NCI-H187 (cell line): ENCODE measurements at places on chromosomes 3 and 15.

DNA sequence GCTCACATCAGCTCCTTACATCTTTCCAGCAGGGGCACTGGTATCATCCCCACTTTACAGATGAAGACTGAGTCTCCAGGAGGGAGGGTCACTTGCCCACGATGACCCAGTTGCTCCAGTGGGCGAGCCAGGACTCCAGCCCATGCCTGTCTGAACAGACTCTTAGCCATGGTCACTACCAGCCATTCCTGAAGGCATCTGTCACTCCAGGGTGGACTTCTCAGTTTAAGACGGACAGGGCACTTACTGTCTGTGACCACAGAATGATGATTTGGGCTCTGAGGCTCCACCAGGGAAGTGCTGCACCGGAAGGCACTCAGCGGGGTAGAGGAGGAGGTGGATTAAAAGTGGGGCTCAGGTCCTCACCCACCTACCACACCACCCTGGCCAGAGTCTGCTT, 104.0 kb upstream of the SLC6A6 start:
- DNase-seq: no peak

DNA sequence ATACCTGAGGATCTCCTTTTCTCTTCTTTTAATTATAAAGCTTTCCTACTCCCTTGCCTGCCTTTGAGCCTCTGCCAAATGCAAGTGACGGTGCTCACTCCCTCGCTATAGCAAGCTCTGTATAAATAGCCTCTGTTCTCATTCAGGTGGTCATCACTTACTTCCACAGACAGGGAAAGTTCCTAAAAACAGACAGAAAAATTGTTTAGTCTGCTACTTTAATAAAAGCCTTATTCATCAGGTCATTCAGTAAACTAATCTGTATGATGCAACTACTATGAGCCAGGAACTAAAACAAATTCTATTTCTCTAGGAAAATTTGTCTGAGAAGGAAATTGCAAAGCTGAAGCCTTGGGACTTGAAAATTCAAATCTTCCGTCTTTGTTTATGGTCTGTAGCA, 10.2 kb upstream of the DLG1 start:
- no peak for DNase-seq

GRCh38 chr3:44883213-44883955, 9.0 kb downstream of the TGM4 start:
- no peak for DNase-seq

DNA sequence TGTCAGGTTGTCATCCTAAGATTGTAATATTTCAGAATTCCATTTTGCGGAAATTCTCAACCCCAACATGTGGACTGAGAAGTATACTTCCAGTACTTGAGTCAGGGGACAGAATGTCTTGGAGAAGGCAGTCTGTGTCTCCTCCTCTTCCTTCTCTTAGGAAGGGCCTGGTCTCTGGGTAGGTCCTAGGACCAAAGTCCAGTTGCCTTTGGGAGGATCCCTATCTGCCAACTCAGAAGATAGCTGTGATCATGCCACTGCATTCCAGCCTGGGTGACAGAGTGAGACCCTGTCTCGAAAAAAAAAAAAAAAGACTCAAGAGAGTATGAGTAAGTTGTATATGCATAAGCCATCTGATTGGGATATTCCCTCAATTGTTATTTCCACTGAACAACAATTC, 23.9 kb upstream of the FAM3D start:
- DNase-seq: no peak

GRCh38 chr15:40307421-40308211, at the start of gene PLCB2:
Gene PLCB2 (minus strand): TSS chr15:40307935. CDS start chr15:40307672, 263 bp downstream.
- DNase-seq: no peak

- DNase-seq: no peak
Measured at GRCh38 chr3:157107037-157107436, 52.9 kb downstream of the CCNL1 start.

DNA sequence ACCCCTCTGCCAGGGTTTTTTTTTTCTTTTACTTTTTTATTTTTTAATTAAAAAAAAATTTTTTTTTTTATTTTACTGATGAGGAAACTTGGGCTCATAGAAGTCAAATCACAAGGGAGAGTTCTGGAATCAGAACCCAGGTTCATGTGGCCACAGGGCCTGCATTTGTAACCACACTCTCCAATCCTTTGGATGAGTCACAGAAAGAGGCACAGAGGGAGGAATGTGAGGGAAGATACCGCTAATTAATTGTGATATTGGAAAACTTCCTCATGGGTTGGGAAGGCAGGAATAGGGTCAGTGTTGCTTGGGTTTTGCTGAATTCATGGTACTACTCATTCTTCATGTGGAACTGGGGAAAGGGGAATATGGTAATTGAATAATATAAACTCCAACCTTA, 132.9 kb upstream of the SLC6A11 start:
- no peak for DNase-seq

DNA sequence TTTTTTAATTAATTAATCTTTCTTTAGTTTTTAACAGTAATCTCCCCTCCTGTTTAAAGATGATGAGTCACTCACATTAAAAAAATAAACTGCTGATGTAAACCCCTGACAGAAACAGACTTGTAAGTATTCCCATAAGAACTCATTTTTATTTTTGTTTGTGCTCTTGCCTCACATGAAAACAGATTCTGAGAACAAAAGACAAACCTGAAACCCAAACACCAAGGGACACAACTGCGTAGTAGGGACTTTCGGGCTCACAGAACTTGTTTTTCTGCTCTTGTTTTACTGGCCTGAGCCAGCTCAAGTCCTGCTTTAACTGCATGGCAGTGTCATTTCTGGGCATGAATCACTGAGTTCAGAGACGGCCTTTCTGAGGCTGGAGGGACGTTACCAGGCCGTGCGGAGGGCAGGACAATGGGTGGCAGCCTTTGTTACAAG, 600.8 kb downstream of the FOXP1 start:
- DNase-seq: no peak

DNA sequence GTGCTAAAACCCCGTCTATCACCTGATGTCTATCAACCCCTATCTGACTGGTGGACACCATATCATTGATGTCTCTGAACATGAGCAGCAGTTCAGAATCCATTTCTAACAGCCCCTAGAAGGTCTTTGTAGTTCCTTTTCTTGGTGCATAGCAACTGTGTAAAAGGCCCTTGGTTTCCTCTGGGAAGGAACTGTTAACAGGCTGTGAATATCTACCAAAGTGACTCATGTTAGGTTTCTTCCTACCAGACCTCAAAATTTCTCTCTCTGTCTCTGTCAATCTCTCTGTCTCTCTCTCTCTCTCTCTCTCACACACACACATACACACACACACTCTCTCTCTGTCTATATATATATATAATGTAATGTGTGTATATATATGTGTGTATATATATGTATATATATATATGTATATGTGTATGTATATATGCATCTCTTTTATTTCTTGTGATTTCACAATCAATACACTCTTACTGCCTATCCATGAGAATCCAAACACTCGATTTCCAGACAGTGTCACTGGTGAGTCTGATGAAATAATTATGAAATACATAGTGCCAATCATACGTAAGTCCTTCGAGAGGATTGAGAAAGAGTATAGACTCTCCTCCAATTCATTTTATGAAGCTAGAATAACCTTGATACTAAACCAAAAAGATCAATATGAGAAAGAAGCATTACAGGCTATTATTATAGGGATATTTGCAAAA, 335.9 kb upstream of the SLCO3A1 start:
- DNase-seq: no peak

GRCh38 chr3:88385090-88385489, 235.3 kb downstream of the C3orf38 start:
- DNase-seq: no peak

DNA sequence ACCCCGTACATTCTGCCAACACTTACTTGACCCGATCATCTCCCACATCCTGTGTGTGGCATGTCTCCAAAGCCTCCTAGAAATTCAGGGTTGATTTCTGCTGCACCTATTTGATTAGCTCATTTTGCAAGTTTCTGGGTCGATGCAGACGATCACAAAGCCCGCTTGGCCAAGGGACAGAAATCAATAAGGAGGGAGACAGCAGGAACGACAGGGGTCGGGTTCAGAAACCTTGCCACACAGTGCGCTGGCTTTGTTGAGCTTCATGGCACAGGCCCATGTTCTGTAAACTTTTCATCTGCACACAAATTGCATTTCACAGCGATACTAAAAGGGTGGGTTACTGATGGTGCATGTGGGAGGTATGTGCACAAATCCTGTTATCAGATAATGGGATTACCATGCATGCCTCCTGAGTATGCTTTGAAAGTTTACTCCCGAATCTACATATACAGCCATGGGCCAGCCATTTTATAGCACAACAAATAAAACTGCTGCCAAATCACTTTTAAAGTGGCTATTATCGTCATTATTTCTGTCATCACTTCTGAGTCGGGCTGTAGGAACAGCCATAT, 95.9 kb upstream of the ATP11B start:
- no peak for DNase-seq

GRCh38 chr3:155870945-155871745, 695 bp downstream of the GMPS start:
- no peak for DNase-seq

DNA sequence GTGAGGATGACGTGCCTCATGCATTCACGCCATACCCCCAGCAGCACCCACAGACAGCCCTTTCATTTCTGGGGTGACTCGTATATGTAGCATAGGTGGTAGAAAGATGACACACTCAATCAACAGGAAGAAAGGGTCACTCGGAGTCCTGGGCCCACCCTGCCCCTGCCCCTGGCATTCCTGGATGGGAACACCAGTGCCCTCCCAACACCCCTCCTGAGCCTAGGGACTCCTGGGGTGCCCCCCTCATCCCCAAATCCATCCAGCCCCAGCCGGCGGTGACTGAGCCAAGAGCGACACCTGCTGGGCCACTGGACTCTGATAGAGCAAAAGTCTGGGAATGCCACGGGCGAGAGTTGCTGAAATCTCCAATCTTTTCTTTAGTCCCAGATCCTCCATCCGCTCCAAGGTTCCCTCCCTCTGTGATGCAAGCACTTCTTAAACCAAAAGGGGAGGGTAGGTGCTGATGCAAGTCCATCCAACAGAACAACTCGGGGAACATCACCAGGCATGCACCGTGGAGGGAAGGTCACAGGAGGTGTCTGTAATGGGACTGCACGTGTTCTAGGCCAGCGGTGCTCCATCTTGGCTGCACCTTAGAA, 31.1 kb downstream of the ACAN start:
- DNase-seq: no peak

- no peak for DNase-seq
Measured at GRCh38 chr3:9099702-9100512, 136.6 kb upstream of the RAD18 start.

DNA sequence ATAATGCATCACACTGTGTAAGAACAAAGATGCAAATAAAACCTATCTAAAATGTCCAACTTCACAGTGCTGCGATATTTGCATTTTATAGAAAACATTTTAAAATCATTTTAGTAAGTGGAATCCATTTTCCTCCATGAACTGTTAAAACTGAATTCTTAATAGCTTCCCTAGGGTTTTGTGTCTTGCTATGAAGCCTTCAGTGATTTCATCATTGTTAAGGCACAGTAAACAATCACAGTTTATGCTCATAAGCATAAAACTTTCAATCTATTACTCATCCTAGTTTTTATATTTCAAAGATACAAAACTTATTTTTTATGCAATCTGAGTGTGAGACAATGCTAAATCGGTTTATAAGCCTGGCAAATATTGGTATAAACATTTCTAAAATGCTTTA, 509.7 kb downstream of the TUSC7 start:
- DNase-seq: no peak

DNA sequence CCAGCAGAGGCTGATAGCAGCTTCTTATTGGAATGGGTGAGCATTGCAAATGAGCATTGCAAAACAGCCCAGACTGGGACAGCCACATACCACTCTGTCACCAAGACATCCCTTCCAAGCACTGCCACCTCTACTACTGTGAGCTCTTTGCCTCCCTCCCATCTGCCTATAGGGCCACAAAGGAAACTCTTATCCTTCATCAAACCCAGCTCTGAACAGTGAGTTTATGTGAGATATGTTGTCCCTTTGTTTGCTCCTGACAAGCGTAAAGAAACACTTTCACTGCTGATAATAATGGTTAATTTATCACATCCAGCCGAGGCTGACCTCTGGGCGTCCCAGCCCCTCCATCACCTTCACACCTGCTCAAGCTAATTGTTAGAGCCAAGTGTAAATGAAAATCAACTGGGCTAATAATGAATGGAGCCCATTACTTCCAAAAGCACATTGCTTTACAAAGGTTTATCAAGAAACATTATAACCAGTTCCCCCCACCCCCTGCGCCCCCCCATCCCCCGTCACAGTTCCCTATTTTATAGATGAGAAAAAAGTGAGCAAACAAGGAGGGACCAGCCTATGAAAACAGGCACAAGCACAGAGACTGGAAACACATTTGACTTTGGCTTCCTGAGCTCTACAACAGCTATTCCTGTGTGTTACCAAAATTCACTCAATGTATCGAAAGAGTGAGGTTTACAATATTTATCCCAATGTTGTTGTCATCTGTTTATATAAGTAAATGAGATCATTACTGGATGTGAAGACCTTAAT, 146.3 kb downstream of the ANXA2 start:
- no peak for DNase-seq

DNA sequence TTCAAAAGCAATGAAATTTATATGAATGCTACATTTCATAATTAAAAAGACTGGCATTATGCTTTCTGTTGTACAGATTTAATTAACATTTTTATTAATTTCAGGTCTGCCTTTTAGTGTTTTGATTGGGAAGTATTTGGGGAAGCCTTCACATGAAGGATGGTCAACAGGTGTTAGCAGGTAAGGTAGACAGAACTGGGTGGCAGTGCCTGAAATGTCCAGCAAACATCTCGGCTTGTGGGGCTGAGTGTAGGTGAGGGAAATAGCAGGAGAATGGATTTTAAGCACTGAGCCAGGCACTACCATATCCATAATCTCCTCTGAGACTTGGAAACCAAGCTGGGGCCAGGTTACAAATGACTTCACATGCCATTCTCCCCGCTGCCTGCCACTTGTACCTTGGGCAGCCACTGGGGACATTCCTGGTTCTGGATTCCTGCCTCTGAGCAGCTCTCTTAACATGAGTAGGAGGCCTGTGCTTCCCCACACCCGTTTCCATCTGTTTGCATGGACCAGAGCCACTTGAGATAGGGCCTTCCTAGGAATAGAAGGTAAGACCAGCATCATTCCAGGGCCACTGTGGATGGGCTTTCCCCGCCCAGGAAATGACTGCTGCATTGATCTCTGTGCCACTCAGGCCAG, 125.9 kb upstream of the HES1 start:
- no peak for DNase-seq

- DNase-seq: no peak
Measured at GRCh38 chr3:25445731-25446130, 17.7 kb downstream of the RARB start.

GRCh38 chr3:174891524-174892203, 32.5 kb downstream of the NAALADL2 start:
- DNase-seq: no peak
